Activated T-helper 1 cell treated with anti-CD3 and anti-CD28 coated beads, Interleukin-12 subunit alpha, Interleukin-12 subunit beta, Interleukin-2, Interleukin-4 antibody, amounts not matched to agents 30 ng/mL and 10 ng/mL and 1 ng/mL, durations not matched to agents 14 hours and 24 hours and 36 hours (primary cell): ENCODE measurements at places on chromosomes 6 and 20. TPM values are rescaled to one million over a fixed set of nuclear protein-coding genes. Genes with fewer than 3 reads are reported as not detected.

The FAM209A gene
- total RNA-seq: 1.3 and 1.5 TPM in 2 replicates

The PAX1 gene
- not detected in 2 replicates for total RNA-seq

The RBPJL gene
- 0.18 TPM in 1 of 2 replicates, not detected in the other for total RNA-seq

The FAXC gene
- not detected in 2 replicates for total RNA-seq

The ADAM33 gene
- not detected in 2 replicates for total RNA-seq

The CPNE5 gene
- 0.54 and 0.61 TPM in 2 replicates for total RNA-seq

The HNF4A gene
- total RNA-seq: not detected in 2 replicates

The CNKSR3 gene
- total RNA-seq: not detected in 2 replicates

The RHAG gene
- not detected in 2 replicates for total RNA-seq

The CENPW gene
- total RNA-seq: 43.4 and 44.2 TPM in 2 replicates

The CABLES2 gene
- 12.9 and 15.7 TPM in 2 replicates for total RNA-seq

The PBOV1 gene
- not detected in 2 replicates for total RNA-seq

The BMP6 gene
- total RNA-seq: 0.86 and 1.1 TPM in 2 replicates

The TMEM74B gene
- 0.36 and 0.61 TPM in 2 replicates for total RNA-seq

The NPBWR2 gene
- not detected in 2 replicates for total RNA-seq

The LAMA2 gene
- total RNA-seq: 0.65 and 0.73 TPM in 2 replicates

The CDSN gene
- not detected in 2 replicates for total RNA-seq

The RBL1 gene
- total RNA-seq: 49.2 and 53.7 TPM in 2 replicates

The MUC21 gene
- total RNA-seq: not detected in 2 replicates

The SIRPD gene
- not detected in 2 replicates for total RNA-seq

The SPDEF gene
- not detected in 2 replicates for total RNA-seq

The RCAN2 gene
- total RNA-seq: 0.44 and 0.59 TPM in 2 replicates

The PRRT1 gene
- 0.24 and 0.57 TPM in 2 replicates for total RNA-seq

The TAGAP gene
- 245 and 250 TPM in 2 replicates for total RNA-seq

The HSPA1L gene
- total RNA-seq: 2.2 and 2.9 TPM in 2 replicates

The LPIN3 gene
- 1.1 and 1.4 TPM in 2 replicates for total RNA-seq

The FKBP1C gene
- 2.3 and 2.7 TPM in 2 replicates for total RNA-seq

The TSPO2 gene
- total RNA-seq: not detected in 2 replicates

The DPPA5 gene
- total RNA-seq: not detected in 2 replicates

The RNF182 gene
- not detected in 2 replicates for total RNA-seq

The TINAG gene
- not detected in 2 replicates for total RNA-seq

The HDGFL1 gene
- not detected in 2 replicates for total RNA-seq

The PMEPA1 gene
- total RNA-seq: 0.57 and 0.66 TPM in 2 replicates

The MMP24 gene
- 0.05 TPM in 1 of 2 replicates, not detected in the other for total RNA-seq

The SLC17A2 gene
- total RNA-seq: 0.10 TPM in 2 replicates

The RIPOR2 gene
- total RNA-seq: 30.8 and 31.1 TPM in 2 replicates

The PSMB8 gene
- total RNA-seq: 353 and 358 TPM in 2 replicates

The ZKSCAN3 gene
- 2.9 and 3.3 TPM in 2 replicates for total RNA-seq
